ENCODE measurements at places on chromosomes 1 and 21.
A peak's percentile ranks its signal among the peaks of the same experiment; 100 is the strongest.

DNA sequence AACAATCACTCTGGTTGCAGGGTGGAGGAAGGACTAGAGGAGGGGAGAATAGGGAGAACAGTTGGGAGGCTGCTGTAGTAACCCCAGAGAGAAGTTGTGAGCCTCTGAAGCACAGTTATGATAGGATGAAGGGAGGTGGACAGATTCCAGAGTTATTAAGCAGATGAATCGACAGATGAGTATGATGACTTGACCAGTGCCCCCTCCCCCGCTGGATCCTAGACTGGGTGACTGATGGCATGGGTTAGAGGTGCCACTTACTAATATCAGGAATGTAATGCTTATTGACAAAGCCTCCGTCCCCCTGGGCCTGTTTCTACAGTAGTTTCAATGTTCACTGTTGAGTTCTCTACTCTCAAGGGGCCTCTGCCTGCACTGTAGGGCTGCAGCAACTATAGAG is 14.0 kb upstream of the TIPRL start:
- no peak for DNase-seq

DNA sequence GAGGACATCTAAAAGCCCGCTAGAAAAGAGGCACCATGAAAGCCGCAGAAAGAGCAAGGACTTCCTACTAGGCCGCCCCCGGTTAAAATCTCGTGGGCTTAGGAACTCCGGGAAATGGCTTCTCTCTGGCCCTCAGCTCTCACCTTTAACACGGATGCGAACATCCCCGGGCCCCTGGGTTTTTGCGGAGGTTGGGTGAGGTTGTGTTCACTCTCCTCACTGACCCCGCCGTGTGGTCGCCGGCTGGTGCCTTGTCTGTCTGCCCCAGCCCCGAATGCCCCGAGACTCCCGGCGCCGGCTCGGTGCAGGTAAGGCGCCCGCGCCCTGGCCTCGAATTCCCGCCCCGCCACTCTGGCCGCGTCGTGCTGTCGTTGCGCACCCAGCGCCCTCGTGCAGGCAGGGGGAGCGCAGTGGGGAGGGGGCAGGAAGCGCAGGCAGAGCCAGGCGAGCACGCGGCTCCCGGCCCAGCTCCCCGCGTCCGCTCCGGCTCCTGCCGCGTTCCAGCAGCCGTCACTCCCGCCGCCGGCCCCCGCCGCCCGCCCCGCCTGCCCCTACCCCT is at the start of gene SHISAL2A:
Gene SHISAL2A, plus strand, starts transcription at position 437 of the 559 bp plus-strand sequence. CDS start 326 bp downstream, outside the sequence.
- DNase-seq, result peak; percentile 61

- no peak for DNase-seq
Observed at GRCh38 chr1:56061824-56062223, 517.5 kb downstream of the PLPP3 start.

DNA sequence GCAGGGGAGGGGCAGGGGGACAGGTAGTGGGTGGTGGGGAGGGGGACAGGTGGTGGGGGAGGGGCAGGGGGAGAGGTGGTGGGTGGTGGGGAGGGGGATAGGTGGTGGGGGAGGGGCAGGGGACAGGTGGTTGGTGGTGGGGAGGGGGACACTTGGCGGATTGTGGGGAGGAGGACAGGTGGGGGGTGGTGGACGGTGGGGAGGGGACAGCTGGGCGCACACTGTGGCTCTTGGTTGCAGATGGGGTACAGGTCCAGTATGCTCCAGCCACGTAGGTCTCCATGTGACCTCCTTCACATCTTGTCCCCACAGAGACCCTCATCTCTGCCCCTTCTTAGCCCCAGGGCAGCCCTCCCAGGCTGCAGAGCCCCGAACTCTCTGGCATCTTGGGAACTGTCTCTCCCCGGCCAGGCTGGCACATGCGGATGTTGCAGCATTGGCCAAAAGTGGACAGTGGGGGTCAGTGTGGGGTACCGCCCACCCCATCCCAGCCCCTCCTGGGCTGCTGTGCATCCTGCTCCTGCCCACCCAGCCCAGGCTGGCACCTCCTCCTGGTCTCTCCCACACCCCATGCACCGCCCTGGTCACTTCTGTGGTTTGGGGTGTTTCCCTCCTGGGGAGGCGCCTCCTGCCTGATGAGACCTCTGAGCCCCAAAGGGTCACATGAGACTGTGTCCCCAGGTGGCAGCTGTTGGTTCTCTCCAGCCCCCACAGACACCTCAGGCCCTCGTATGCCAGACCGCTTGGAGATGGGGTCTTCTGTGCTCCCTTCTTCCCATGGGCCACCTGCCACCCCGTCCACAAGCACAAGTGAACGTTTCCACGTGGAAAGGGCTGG is 7.6 kb upstream of the SLC19A1 start:
- peak; percentile 55 for DNase-seq

DNA sequence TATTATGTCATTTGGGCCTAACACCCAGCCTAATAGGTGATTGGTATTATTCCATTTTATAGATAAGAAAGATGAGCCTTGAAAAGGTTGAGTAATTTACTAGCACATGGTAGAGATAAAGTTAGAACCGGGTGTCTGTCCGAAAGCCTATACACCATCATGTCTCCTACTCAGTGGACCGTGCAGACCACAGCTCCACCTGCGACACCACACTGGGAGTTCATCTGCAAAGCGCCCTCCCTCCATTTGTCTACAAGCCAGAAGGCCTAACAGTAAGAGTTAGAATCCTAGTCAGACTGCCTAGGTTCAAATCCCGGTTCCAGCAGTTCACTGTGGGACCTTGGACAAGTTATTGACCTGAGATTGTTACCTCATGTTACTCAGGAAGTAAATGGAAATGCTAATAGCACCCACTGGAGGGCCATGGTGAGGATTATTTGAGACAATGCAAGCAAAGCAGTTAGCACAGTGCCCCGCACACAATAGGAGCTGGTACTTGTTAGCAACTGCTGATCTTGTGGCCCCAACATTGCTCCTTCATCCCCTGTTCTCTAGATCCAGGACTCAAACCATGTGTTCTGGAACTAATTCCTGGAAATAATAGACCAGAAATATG is 20.5 kb downstream of the ARMH1 start:
- DNase-seq, result no peak

- no peak for DNase-seq
Observed at GRCh38 chr1:156874572-156875340, 14.1 kb downstream of the NTRK1 start.

GRCh38 chr1:228434689-228435088 is 18.0 kb upstream of the TRIM17 start:
- DNase-seq, result peak; percentile 19

GRCh38 chr1:212247179-212247721 is 38.0 kb upstream of the PPP2R5A start:
- no peak for DNase-seq

DNA sequence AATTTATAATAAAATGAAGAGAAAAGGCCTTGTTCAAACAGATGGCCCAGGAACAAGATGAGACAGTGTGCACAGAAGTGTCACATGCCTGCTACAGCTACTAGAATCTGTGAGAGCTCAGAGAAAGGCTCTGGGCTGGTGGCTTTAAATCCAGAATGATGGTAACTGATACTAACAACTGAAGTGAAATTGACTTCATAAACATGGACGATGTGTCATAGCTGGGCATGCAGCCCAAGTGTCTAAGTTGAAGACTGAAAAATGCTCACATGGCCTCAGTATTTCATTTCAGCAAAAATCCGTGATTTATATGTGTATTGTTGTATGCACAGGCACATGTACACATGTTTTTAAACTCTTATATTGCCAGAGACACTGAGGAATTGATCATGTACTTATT is 208.3 kb upstream of the RUNX1 start:
- peak; percentile 84 for DNase-seq

GRCh38 chr1:68174738-68175113 is 57.6 kb downstream of the WLS start:
- DNase-seq, result no peak

GRCh38 chr1:45879885-45880598 is 76.6 kb downstream of the MAST2 start:
- no peak for DNase-seq

DNA sequence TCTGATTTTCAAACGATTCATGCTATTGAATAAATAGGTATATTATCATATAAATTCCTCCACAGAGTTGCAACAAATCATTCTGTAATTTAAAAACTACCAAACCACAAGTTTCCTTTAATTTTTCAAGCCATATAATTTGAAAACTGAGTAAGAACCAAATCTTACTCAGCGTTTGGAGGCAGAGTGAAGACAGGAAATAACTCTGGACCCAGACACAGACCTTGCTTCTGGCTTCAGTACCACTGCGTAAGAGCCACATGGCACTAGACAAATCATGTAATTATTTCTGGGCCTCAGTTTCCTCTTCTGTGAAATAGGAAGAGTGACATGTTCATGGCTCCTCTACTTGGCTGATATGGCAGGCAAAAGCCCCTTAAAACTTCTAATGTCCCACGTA is 82.4 kb downstream of the SMYD2 start:
- no peak for DNase-seq

- no peak for DNase-seq
Observed at GRCh38 chr1:119143706-119144105, 3.3 kb upstream of the WARS2 start.

- DNase-seq, result peak; percentile 77
Observed at GRCh38 chr1:39657923-39658485, 13.9 kb downstream of the NT5C1A start.

- no peak for DNase-seq
Observed at GRCh38 chr1:170518965-170519364, 13.0 kb upstream of the GORAB start.

DNA sequence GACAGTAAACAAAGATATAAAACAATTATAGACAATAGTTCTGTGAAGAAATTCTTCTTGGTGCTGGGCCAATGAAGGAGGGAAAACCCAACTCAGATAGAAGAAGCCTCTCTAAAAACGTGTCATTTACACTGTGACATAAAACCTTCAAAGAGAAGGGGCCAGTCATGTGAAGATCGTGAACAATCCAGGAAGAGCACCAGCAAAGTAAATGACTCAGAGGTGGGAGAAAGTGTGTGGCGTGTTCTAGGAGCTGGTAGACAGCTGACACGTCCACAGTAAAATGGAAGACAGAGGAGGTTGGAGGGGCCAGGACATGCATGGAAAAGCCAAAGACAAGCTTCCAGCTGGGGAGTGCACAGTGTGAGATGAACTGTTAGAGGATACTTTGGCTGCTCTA is 143.6 kb downstream of the VAV3 start:
- DNase-seq, result no peak

DNA sequence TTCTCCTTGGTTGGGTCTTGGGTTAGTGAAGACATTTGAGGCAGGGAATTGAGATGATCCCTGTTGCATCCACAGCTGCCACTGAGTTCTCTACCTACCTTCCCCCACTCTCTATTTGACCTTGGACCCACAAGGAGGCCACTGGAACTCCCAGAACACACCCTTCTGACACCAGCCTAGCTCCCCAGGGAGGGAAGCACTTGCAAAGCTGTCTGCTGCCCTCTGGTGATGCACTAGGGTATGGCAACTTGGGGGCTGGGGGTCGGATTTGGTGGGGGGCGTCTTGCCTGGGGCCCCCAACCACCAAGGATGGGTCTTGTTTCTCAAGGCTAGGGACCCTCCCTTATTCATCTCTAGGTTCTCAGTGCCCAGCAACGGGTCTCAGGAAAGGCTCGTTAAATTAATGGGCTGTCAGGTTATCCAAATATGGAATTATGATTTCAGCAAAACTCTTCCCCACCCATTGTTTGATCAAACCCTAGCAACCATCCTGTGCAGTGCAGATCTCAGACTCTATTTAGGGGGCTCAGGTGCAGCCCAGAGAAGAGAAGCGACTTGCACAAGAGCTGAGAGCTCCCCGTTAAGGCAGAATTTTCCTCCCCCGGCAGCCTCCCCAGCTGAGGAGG is 177.8 kb upstream of the KLHDC7A start:
- no peak for DNase-seq

Measured in sciatic nerve (tissue), 2 donors.